ENCODE measurements at places on chromosomes 5 and 9.

DNA sequence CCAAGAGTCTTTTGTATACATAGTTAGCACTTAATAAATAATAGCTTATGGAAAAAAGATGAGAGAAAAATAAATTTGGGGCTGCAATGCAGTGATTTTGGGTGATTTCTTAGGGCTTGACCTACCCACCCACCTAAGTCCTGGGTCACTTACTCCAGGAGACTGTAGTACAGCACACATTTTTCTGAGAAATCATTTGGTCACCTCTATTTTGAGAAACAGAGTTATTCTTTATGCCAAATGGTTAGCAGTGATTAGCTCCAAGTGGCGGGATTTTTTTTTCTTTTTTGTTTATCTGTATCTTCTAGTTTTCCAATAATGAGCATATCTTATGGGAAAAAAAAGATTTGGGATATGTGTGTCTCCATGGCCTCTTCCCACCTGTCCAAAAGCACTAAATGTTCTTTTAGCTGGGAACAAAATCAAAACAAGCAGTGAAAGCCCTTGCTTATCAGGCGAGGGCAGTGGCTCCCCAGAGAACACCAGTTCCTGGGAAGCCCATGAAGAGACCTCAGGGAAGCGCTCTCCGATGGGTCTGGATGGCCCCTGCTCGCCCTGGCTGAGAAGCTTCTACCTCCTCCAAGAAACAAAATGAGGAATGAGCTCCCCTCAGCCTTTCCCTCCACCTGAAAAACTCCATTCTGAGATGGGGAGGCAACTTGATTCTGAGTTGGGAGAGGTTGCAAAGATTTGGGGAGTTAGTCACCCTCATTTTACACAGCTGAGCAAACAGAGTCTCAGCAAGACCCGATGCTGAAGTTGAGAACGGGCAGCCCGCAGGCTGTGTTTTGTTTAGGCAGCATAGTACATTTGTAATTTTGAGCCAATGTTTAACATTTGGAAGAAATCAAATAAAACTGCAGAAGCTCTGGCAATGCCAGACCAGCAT is 69.9 kb downstream of the CYFIP2 start:
- peak; percentile 26 for DNase-seq

GRCh38 chr5:88732862-88733261 is 150.1 kb downstream of the MEF2C start:
- no peak for DNase-seq

DNA sequence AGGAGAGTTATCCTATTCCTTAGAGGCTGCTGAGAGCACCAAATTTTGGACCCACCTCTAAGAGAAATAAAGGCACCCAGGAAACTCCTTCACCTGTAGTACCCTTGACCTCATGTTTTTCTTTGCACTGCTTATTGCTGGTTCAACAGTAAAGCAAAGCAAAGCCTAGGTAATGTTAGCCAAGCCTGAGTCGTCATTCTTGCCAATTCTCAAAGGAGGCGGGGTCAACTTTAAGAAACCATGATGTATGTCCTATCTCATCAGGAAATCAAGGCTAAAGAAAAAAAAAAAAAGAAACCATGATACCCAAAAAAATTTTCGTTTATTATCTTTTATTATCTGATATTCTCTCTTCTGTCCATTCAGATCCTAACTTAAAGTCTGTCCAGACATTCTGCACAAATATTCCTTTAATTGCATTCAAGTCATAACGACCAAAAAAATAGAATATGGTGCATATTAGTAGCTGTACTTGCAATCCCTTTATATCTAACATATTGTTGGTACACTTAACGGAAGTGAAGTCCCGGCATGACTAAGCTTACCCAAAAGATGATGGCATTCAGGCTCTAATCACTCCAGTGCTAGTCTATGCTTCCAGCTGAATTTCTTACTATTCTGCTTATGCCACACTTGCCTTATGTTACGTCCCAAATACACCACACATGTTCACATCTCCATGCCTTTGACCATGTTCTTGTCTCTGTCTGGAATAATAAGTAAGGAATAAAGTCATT is 1.8 kb downstream of the AUH start:
- DNase-seq, result no peak

DNA sequence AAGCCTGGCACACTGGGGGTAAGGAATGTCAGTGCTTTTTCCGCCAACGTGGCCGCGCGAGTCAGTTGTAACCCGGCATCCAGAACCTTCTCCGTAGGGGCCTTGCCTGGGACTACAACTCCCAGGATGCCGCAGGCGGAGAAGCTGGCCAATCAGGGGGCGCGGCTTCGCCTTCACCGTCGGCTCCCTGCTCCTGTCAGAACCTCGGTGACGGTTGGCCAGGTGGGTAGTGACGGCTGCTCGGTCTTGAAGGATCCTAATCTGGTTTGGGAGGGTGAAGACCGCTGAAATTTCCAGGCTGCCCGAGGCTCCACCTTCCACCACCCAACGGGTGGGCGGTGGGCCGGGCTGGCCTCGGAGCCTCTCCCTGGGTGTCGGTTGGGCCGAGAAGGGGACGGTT is at the start of gene C5orf58:
Gene C5orf58 (plus strand): TSS at position 200 of the 400 bp plus-strand sequence. CDS start 1,992 bp downstream, outside the sequence.
- DNase-seq, result no peak

- no peak for DNase-seq
Measured at GRCh38 chr9:92385953-92386352, 18.4 kb downstream of the OGN start.

DNA sequence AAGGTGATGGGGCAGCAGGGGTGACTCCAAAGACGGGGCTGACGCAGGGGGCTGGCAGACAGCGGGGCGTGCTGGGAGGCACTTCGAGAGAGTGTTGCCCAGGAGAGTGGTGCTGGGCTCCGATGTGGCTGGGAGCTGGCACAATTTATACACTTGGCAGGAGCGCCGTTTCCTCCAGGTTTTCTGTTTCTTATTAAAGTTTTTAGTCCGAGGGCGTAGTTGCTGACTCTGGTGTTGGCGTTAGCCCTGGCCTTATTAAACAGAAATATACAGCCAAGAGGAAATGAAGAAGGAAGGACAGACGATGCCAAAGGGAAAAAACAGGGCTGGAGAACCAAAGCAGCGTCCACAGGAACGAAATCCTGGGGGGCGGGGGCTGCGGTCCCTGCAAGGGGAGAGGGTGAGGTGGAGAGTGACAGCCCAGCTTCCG is 139.6 kb upstream of the PHYKPL start:
- DNase-seq, result peak; percentile 54

- no peak for DNase-seq
Measured at GRCh38 chr9:31520301-31521085, 864.0 kb upstream of the ACO1 start.

DNA sequence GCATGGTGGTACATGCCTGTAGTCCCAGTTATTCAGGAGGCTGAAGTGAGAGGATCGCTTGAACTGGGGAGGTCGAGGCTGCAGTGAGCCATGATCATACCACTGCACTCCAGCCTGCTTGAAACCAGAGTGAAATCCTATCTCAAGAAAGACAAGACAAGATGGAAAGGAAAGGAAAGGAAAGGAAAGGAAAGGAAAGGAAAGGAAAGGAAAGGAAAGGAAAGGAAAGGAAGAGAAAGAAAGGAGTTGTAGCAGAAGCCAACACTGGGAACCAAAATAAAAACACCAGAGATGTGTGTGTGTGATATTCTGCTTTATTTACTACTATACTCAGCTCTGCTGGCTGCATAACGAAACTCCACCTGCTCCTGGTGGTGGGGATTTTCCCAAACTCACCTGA is 115.3 kb downstream of the DRD1 start:
- DNase-seq, result no peak

DNA sequence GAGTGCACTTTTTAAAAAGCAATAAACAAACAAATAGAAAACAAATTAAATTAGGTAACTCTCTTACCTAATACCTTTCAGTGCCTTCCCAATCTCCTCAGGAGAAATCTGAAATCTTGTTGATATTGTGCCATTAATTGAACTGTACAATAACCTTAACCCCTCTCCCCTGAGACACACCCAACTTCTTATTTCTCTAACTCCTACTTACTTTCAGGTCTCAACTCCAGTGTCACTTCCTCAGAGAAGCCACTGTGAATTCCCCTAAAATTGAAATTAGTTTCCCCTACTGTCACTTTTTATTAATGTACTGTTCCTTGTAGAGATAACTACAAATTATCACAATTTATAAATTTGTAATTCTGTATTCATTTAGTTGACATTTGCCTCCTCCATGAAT is 295.3 kb upstream of the TNC start:
- DNase-seq, result no peak

- no peak for DNase-seq
Measured at GRCh38 chr9:87109231-87109631, 161.9 kb upstream of the GAS1 start.

- no peak for DNase-seq
Measured at GRCh38 chr5:123429221-123429954, 6.2 kb upstream of the CEP120 start.

DNA sequence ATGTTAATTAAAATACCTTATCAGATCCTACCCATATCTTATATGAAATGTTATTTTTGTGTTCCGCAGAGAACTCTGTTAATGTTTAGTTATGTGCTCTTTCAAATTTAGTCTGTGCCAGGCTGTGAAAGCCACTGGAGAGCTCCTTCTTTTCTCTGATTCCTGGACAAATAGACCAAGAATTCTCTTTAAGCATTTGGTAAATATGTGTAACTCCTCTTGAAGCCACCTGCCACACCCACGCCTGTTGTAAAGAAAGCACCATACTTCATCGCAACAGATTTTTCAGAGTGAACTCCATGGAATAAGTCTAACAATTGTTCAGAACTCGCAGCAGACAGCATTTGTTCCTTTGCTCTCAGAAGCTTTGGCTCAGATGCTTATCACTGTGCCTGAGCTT is 301.1 kb downstream of the FAM170A start:
- no peak for DNase-seq

DNA sequence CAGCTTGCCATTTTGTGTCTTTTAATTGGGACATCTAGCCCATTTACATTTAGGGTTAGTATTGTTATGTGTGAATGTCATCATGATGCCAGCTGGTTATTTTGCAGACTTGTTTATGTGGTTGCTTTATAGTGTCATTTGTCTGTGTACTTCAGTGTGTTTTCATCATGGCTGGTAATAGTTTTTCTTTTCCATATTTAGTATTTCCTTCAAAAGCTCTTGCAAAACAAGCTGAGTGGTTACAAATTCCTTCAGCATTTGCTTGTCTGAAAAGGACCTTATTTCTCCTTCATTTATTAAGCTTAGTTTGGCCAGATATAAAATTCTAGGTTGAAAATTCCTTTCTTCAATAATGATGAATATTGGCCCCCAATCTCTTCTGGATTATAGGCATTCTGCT is 28.5 kb upstream of the TNFSF15 start:
- no peak for DNase-seq

DNA sequence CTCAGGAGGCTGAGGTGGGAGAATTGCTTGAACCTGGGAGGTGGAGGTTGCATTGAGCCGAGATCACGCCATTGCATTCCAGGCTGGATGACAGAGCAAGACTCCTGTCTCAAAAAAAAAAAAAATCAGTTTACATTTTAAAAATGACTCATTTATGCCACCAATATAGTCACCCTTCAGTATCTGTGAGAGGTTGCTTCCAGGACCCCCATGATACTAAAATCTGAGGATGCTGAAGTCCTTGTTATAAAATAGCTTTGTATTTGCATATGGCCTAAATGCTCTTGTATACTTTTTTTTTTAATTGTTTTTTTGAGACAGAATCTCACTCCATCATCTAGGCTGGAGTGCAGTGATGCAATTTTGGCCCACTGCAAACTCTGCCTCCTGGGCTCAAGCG is 5.8 kb downstream of the OCLN start:
- no peak for DNase-seq

DNA sequence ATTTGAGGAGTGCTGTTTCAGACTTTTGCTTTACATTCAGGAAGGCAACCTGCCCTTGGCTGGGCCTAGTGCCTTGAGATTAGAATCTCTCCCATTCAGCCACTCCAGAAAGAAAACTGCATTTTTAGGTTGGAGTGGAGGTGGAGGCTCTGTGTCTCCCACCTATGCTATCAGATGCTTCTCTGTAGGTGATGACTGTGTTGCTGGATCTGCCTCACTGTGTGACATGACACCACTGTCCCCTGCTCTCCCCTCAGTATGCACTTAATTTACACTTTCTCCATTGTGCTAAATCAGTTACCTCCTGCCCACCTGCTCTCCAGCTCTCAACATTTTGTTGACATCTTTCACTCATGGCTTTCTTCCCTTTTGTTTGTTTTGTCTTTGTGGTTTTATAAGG is 265.8 kb downstream of the TENT4A start:
- no peak for DNase-seq

DNA sequence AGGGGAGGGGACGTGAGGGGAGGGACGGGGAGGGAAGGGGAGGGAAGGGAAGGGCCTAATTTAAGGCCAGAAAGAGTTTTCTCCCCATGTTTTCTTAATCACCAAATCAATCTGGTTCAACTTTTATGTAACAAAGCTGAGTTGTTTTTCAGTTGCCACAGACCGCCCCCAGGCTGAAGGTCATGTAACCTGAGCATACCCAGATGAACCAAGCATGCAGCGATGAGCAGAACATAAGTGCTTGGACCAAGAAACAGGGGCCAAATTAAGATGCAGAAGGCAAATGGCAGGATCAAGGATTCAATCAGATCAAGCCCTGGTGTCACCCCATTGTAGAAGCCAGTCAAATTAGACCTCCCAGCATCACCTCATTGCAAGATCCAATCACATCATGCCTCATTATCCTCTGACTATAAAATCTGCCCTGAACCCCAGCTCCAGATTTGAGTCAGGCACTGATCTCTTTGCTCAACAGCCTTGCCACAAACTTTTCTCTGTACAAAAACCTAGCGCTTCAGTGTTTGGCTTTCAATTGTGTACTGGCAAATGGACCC is 113.5 kb upstream of the TNPO1 start:
- DNase-seq, result no peak

DNA sequence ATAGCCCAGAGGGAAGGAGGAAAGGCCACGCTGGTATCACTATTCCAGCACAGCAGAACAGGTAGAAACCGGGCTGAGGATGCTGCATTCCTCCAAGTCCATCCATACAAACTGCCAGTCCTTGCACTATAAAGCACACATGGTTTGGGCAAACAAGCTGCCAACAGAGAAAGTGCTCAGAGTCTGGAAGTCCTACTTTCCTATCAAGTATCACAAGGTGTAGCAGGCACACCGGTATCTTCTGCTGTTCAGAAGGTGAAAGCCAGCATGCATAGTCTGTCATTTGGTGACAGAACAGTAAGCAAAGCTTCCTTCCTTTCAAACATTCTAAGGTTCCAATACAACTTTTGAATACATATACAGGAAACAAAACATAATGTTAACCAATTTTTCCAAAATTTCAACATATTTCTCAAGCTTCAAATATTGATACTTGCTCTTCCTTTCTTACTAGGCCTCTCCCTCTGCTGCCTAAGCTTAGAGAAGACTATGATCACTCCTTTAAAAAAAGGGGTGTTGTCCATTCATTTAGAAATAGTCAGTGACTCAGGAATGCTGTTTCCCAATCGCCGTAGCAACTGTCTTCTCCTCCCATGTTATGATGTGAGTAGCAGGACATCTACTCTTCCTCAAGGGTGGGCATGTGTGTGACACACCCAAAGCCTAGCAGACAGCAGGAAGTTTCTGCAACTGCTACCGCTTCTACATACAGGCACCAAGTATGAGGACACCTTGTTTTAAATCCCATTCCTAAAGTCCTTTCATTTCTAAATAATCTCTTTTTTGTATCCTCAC is 14.7 kb downstream of the DIAPH1 start:
- no peak for DNase-seq

- DNase-seq, result peak; percentile 66
Measured at GRCh38 chr9:12702160-12702758, 9.1 kb downstream of the TYRP1 start.

GRCh38 chr5:74192606-74193299 is 447.8 kb downstream of the ENC1 start:
- DNase-seq, result no peak

- DNase-seq, result no peak
Measured at GRCh38 chr5:80249901-80250300, 5.9 kb downstream of the SERINC5 start.

GRCh38 chr5:158364367-158364766 is 505.4 kb upstream of the CLINT1 start:
- no peak for DNase-seq

- DNase-seq, result no peak
Measured at GRCh38 chr9:96616817-96617438, 2.7 kb downstream of the CDC14B start.
